GM12878 (cell line): ENCODE measurements at places on chromosomes 1 and 21. TPM values are rescaled to one million over a fixed set of nuclear protein-coding genes. Genes with fewer than 3 reads are reported as not detected.

DNA sequence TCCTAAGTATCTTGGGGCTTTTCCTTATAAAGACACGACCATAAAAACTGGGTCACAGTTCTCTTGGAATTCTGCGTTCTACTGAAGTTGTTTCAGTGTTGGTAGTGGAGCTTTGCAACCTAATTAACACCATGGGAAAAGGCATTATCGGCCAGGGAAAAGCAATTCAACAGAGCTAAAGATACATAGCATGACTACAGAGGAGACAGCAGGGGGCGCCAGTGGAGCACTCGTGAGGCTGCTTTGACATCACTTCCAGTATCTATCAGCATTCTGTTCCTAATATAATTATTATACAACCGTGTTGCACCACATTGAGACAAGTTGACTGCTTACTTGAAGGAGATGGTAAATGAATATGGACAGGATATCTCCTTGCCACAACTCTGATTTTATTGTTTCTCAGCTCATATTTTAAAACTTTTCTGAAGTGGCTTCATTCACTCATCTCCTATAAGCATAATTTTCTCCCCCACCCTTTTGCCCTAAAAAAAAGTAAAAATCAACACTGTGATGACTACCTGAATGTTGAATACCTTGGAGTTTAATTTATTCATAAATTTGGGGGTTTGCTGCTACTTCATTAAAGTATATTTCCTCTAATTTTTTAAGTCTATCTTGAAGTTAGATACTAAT is 39.4 kb downstream of the ZP4 start:
- no peak for DNase-seq

DNA sequence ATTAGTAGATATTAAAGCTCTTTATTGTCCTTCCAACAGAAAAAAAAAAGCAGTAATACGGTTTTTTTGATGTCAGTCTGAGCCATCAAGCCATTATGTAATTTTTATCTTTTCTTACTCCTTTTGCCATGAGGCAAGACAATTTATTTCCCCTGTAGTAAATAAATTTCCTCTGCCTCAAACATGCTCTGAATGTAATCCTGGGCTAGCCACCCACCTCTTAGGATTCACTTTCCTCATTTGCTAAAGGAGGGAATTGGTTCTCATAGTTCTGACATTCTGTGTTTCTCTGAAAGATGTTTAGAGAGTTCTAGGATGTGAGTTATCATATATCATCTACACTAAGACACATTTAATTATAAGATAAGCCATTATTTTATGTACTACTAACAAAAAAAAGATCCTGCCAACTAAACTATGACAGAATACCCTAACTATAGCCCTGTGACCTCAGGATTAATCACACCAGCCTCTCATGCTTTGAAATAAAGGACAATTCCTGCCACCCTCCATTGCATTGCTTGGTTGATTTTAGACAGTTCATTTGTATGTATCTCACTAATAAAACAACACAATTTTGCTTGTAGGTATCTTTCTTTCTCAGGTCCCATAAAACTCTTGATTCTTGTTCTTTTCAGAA is 34.0 kb upstream of the RAP1A start:
- no peak for DNase-seq

Gene TFF2
- total RNA-seq: not detected in 2 replicates

Gene SEMA6C
- total RNA-seq: 1.4 and 1.6 TPM in 2 replicates

DNA sequence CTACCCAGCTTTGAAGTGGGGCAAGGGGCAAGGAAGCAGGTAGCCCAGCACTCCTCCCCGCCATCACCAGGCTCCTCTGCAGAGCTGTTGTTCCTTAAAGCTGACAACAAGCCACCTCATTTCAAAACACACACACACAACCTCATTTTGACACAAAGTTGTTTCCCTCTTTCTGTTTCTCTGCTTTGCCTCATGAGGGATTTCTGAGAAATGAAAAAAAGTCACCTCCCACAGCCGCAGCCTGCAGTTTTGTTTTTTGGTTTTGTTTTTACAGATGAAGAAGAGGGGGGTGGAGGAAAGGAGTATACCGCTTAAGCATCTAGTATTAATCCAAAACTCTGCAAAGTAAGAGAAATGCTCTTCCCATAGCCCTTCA is 12.1 kb downstream of the MCL1 start:
- DNase-seq: peak; percentile 96

Gene PLA2G2F
- not detected in 2 replicates for total RNA-seq

Gene CD53
- total RNA-seq: 350 and 358 TPM in 2 replicates

GRCh38 chr1:10917513-10918454 is 94.7 kb upstream of the TARDBP start:
- no peak for DNase-seq

Gene S100A16
- total RNA-seq: 0.51 TPM in 1 of 2 replicates, not detected in the other

Gene SMCP
- not detected in 2 replicates for total RNA-seq

DNA sequence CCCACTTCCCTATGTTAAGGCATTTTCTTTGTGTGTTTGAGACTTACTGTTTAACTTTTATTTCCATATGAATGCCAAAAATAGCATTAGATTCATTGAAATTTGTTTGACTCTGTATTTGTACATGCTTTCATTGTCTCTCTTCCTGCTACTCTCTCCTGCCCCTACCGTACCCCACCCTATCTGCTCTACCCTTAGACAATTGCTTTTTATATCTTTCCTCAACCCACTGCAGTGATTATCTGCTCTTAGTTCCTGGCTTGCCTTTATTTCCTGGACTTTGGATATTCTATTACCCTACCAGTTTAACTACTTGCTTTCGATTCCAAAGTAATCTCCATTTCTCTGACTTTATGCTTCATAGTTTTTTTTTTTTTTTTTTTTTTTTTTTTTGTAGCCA is 10.5 kb downstream of the RAVER2 start:
- no peak for DNase-seq

DNA sequence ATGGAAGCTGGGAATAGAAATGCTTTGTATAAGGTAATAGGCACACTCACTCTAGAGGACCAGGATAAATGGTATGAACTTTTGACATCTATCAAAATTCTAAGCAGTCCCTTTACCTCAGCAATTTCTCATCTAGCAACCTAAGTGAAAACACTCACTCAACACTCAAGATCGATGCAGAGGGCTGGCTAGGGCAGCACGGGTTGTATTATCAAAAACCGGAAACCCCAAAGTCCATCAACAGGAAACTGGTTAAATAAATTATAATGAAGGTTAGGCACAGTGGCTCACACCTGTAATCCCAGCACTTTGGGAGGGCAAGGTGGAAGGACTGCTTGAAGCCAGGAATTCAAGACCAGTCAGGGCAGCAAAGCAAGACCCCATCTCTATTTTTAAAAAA is 9.4 kb downstream of the USP48 start:
- DNase-seq: no peak

DNA sequence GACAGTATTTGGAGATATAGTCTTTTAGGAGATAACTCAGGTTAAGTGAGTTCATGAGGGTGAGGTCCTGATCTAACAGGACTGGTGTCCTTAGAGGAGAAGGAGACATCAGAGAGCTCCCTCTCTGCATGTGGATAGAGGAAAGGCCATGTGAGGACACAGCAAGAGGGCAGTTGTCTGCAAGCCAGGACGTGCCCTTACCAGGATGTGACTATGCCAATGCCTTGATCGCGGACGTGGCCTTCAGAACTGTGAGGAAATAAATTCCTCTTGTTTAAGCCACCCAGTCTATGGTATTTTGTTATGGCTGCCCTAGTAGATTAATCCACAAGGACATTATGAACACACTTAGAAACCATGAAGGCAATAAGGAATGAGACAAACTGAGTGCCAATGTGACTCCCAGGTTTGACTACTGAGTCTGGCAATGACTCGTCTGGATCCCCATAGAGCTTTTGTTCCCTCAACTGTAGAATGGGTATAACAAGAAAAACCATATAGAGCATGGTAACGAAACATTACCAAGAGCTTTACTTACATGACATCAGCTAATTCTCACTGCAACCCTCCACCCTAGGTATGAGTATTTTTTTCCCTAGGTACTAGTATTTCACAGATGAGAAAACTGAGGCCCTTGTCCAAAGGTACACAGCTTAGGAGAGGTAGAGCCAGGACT is 6.5 kb downstream of the URB1 start:
- DNase-seq: no peak

GRCh38 chr1:75131565-75132241 is 2.5 kb upstream of the LHX8 start:
- no peak for DNase-seq

GRCh38 chr1:15008783-15009729 is 144.5 kb upstream of the TMEM51 start:
- DNase-seq: no peak

- DNase-seq: no peak
Measured at GRCh38 chr1:3611170-3612019, at the start of gene MEGF6. Gene MEGF6 (minus strand): TSS chr1:3611508. CDS start chr1:3611268, 240 bp downstream.

GRCh38 chr1:15951341-15952153 is 24.4 kb downstream of the ZBTB17 start:
- no peak for DNase-seq

Gene XKR8
- total RNA-seq: 3.5 and 4.4 TPM in 2 replicates

DNA sequence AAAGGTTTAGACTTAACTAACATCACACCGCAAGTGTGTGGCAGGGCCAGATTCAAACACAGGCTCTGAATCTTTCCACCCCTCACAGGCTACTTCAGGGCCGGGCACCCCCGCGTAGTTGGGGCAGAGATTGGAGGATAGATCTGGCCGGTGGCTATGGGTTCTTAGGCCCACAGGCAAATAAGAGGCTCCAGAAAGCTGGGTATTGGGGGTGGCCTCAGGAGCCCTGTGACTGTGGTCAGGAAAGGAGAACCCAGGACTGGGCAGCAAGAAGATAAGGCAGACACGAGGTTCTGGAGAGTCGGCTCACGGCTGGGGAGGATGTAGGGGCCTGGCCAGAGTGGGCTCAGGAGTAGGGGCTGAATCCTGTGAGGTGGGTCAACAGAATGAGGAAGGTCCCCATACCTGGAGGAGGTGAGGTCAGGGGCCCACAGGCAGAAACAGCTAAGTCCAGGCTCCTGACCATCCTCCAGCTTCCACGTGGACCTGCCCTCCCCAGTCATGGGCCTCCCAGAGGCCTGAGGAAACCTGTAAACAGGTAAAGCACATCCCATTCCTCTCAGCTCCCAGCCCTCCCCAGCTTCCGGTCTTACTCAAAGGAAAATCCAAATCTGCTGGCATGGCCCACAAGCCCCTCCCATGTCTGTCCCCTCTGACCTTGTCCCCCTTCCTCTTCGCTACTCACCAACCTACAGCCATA is 306.2 kb downstream of the MATN1 start:
- DNase-seq: no peak

- no peak for DNase-seq
Measured at GRCh38 chr1:107153014-107153413, 12.2 kb downstream of the NTNG1 start.

Gene SMAP2
- total RNA-seq: 115 and 121 TPM in 2 replicates

DNA sequence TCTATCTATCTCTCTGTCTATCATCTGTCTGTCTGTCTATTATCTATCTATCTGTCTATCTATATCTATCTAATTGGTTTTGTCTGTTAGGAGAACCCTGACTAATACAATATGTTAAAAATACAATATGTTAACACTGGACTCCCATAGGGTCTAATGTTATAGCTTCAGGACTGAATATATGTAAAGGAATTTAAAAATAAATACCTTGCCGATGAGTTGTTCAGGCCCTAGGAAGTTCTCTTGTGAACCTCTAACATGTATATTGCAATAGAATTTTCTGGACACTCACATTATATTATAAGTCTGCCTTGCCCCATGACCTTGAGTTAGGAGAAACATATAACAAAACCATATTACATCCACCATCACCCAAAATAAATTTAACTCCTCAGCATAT is 900.6 kb downstream of the NCAM2 start:
- no peak for DNase-seq

- no peak for DNase-seq
Measured at GRCh38 chr1:246184503-246184902, 322.6 kb downstream of the SMYD3 start.

DNA sequence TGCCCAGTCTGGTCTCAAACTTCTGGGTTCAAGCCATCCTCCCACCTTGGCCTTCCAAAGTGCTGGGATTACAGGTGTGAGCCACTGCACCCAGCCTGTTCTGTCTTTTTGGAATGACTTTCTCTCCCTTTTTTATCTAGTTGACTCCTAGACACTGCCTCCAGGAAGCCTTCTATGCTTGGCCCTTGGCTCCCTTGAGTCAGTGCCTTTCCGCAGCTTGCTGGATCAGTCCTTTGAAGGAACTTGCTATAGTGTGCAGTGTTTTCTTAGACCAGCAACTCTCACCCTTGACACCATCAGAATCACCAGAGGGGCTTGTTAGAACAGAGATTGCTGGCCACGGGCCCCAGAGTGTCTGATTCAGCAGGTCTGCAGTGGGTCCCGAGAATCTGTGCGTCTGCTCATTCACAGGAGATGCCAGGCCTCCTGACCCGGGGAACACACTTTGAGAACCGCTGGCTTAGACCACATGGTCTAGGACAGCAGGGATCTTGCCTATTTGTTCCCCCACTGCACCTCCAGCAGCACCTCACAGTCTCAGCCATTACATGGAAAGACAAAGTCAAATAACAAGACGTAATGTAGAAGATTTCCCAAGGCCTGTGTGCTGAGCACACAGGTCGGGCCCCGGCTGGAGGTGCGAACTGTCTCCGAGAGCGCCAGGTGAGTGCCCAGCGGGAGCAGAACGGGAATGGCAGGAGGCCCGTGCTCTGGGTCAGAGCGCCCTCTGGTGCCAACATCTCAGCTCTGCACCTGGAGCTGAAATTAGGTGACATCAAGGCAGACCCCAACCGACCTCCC is 27.4 kb upstream of the CTPS1 start:
- DNase-seq: no peak

GRCh38 chr1:197355248-197355995 is 87.4 kb downstream of the CRB1 start:
- no peak for DNase-seq

- no peak for DNase-seq
Measured at GRCh38 chr1:115454837-115455511, 116.9 kb upstream of the NGF start.

GRCh38 chr1:87170157-87170556 is 158.5 kb upstream of the LMO4 start:
- no peak for DNase-seq

DNA sequence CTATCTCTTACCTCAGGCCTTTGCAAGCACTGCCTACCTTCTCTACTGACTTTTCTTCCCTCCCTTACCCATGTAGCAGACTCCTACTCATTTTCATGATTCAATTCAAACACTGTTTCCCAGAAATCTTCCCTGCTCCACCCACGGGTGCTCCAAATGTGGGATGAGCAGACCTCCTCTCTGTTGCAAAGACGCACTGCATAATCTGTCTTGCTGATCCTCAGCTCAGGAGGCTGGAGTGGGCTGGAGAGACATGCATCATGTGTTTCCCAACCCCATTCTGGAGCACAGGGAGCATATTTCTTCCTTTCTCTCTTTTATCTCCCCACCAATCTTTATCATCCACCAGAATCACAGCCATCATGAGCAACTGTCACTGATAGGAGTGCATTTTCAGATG is 459.9 kb upstream of the NFIA start:
- DNase-seq: no peak

- DNase-seq: no peak
Measured at GRCh38 chr1:170662561-170663403, 1.1 kb upstream of the PRRX1 start.
